ENCODE measurements at places on chromosomes 4 and X. TPM values are rescaled to one million over a fixed set of nuclear protein-coding genes. Genes with fewer than 3 reads are reported as not detected.

DNA sequence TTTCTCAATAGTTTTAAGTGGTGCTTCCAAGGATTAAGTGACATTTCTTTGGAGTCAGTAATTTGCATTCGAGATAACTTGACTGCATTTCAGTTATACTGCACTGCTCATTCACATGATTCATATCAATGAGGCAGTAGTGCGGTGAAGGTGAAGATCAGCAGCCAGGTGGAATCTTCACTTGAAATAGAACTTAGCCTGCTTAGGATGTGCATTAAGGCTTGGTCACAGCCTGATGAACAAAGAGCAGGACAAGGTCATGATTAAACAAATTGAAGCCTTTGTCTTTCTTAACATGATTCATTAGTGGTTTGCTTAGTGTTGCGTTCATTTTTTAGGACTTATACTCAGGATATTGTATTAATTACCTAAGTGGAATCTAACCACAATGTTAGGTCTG lies 212.1 kb upstream of the GALNTL6 start:
- no peak overlapping the region for H3K4me3 ChIP-seq
- no peaks in the 10 kb centered on the region for H3K4me1 ChIP-seq
- no peaks in the 10 kb centered on the region for H3K27me3 ChIP-seq
- H3K36me3 ChIP-seq, result no peaks in the 10 kb centered on the region
- no peak overlapping the region for H3K27ac ChIP-seq

- H3K27ac ChIP-seq, result peak overlapping the region; percentile 12
- peaks cover 7% of the 10 kb centered on the region for H3K36me3 ChIP-seq
- H3K4me3 ChIP-seq, result no peak overlapping the region
Measured at GRCh38 chr4:2624782-2625530, 88.5 kb downstream of the FAM193A start.

- DNase-seq, result no peak
- H3K36me3 ChIP-seq, result no peaks in the 10 kb centered on the region
- H3K27ac ChIP-seq, result no peak overlapping the region
- H3K4me1 ChIP-seq, result no peaks in the 10 kb centered on the region
Measured at GRCh38 chr4:112975567-112976355, 73.7 kb upstream of the ANK2 start.

DNA sequence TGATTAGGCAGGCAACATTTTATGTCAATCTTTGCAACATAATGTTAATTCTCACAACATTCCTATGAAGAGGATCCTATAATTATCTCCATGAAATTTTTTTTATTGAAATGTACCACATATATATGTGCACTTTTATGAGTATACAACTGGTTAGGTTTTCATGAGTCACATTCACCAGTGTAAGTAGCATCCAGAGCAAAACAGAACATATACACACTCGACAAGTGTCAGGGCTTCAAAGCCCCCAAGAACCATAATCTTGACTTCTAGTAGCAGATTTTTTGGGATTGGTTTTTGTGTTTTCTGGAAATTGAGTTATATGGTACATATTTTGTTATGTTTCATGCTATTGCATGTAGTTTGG lies 62.4 kb downstream of the ARHGAP10 start:
- H3K36me3 ChIP-seq, result no peaks in the 10 kb centered on the region
- peaks cover 44% of the 10 kb centered on the region for H3K4me1 ChIP-seq
- H3K27me3 ChIP-seq, result no peaks in the 10 kb centered on the region
- H3K27ac ChIP-seq, result peak overlapping the region; percentile 72
- DNase-seq, result no peak

GRCh38 chrX:136766785-136767103 lies 14.0 kb downstream of the ARHGEF6 start:
- peak overlapping the region; percentile 48 for H3K27ac ChIP-seq
- H3K36me3 ChIP-seq, result peaks cover 21% of the 10 kb centered on the region
- H3K4me3 ChIP-seq, result peak overlapping the region; percentile 75
- H3K27me3 ChIP-seq, result no peaks in the 10 kb centered on the region
- DNase-seq, result no peak

DNA sequence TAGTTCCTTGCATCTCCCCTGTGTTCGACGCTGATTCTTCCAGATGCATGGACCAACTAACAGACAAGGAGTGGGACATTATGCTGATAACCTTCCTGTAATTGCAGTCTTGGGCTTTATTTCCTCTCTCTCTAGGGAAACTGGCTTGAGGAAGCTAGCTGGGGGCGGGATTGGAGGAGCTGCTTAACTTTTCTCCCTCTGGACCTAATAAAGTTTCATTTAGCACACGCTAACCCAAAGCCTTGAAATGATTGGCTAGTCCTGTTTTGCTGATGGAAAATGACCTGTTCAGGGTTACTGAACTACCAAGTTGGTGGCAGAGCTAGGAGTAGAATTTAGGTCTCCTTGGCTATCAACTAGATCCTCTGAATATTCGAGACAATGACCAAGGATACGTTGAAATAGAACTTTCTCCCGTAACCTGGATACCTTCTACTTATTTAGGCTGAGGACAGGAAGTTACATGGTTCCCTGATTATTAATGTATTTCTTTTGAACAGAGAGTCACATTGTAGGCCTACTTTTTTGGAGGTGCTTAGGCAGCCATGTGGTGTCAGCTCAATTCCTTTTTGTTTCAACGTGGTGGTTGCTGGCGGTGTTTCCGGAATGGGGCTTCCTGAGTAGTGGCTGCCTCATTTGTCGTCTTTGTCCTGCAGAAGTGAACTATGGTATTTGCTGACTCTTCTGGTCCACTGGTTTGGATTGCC lies 2.0 kb downstream of the PGK1 start:
- H3K4me3 ChIP-seq, result peak overlapping the region; percentile 96
- H3K27me3 ChIP-seq, result no peaks in the 10 kb centered on the region
- peaks cover 32% of the 10 kb centered on the region for H3K4me1 ChIP-seq
- peaks cover 57% of the 10 kb centered on the region for H3K36me3 ChIP-seq

GRCh38 chrX:72078411-72078810 lies 53.3 kb downstream of the RTL5 start:
- peaks cover 7% of the 10 kb centered on the region for H3K4me1 ChIP-seq
- H3K27ac ChIP-seq, result no peak overlapping the region
- no peak overlapping the region for H3K4me3 ChIP-seq
- H3K27me3 ChIP-seq, result no peaks in the 10 kb centered on the region
- H3K36me3 ChIP-seq, result no peaks in the 10 kb centered on the region

GRCh38 chrX:68889249-68889648 lies 60.4 kb downstream of the EFNB1 start:
- no peak for DNase-seq
- no peak overlapping the region for H3K27ac ChIP-seq
- no peaks in the 10 kb centered on the region for H3K36me3 ChIP-seq
- H3K27me3 ChIP-seq, result no peaks in the 10 kb centered on the region
- H3K4me3 ChIP-seq, result no peak overlapping the region

DNA sequence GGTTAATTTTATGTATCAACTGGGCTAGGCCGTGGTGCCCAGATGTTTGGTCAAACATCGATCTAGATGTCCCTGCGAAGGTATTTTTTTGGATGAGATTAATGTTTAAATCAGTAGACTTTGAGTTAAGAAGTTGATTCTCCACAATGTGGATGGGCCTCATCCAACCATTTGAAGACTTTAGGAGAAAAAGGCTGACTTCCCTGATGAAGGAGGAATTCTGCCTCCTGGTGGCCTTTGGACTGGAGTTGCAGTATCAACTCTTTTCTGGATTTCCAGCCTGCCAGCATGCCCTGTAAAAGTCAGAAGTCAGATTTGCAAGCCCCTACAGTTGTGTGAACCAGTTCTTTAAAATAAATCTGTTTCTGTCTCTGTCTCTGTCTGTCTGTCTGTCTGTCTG lies 91.4 kb downstream of the STK32B start:
- no peak overlapping the region for H3K4me3 ChIP-seq
- no peak for DNase-seq
- no peaks in the 10 kb centered on the region for H3K4me1 ChIP-seq
- no peaks in the 10 kb centered on the region for H3K36me3 ChIP-seq

DNA sequence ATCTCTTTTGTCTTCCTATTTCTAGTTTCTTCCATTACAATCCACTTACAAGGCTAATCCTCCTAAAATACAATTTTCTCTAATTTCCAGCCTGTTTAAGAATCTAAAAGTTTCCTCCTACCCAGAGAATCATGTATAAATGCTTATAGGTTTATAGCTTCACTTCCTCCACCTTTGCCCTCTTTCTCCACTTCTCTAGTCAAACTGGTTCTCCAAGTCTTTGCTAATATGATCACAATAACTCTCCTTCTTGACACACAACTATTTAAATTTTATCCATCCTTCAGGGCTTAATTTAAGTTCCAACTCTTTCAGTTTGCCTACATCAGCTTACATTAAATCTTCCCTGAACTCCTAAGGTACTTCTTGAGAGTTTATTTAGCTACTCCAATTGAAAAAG lies 69.2 kb downstream of the RPS6KA6 start:
- no peaks in the 10 kb centered on the region for H3K4me1 ChIP-seq
- DNase-seq, result no peak
- H3K36me3 ChIP-seq, result no peaks in the 10 kb centered on the region
- H3K27ac ChIP-seq, result no peak overlapping the region

GRCh38 chr4:172096786-172097185 lies 283.6 kb downstream of the GALNTL6 start:
- H3K36me3 ChIP-seq, result no peaks in the 10 kb centered on the region
- H3K4me1 ChIP-seq, result no peaks in the 10 kb centered on the region
- H3K27me3 ChIP-seq, result no peaks in the 10 kb centered on the region
- H3K27ac ChIP-seq, result no peak overlapping the region

GRCh38 chr4:8603931-8604330 lies 11.4 kb downstream of the CPZ start:
- DNase-seq, result no peak
- H3K27ac ChIP-seq, result no peak overlapping the region
- no peaks in the 10 kb centered on the region for H3K27me3 ChIP-seq
- H3K4me3 ChIP-seq, result no peak overlapping the region

- no peak overlapping the region for H3K27ac ChIP-seq
- no peaks in the 10 kb centered on the region for H3K27me3 ChIP-seq
- no peaks in the 10 kb centered on the region for H3K4me1 ChIP-seq
Measured at GRCh38 chrX:7215842-7216241, 67.9 kb upstream of the PUDP start.

- H3K27ac ChIP-seq, result no peak overlapping the region
- DNase-seq, result peak; percentile 52
- H3K4me1 ChIP-seq, result peaks cover 4% of the 10 kb centered on the region
Measured at GRCh38 chr4:4995103-4995907, 24.0 kb downstream of the CYTL1 start.

GRCh38 chr4:165355900-165356300 lies 22.9 kb upstream of the CPE start:
- H3K27me3 ChIP-seq, result peaks cover 10% of the 10 kb centered on the region
- H3K4me1 ChIP-seq, result peaks cover 1% of the 10 kb centered on the region
- no peak overlapping the region for H3K4me3 ChIP-seq
- H3K36me3 ChIP-seq, result no peaks in the 10 kb centered on the region
- DNase-seq, result peak; percentile 14

GRCh38 chr4:100317032-100317864 lies 127.0 kb upstream of the DDIT4L start:
- no peaks in the 10 kb centered on the region for H3K36me3 ChIP-seq
- no peaks in the 10 kb centered on the region for H3K4me1 ChIP-seq
- H3K4me3 ChIP-seq, result no peak overlapping the region
- DNase-seq, result no peak

DNA sequence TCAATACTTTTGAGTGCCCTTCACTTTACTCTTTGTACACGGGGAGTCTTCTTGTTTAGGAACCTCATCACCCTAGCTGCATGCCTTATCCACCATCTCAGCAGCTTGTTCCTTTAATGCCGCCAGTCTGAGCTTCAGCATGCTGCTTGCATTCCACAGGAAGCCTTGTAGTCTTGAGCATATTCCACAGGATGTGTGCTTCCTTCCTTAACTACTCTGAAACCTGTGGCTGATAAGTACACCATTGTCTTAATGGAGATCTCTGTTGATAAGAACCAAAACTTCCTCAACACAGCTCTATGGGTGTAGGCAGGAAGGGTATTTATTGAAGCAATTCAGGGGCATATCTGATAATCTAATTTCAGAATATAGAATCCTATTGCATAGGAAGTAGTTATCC lies 24.4 kb upstream of the CCNI start:
- peaks cover 17% of the 10 kb centered on the region for H3K4me1 ChIP-seq
- no peak overlapping the region for H3K27ac ChIP-seq
- no peak for DNase-seq
- no peaks in the 10 kb centered on the region for H3K27me3 ChIP-seq

- no peak overlapping the region for H3K27ac ChIP-seq
- H3K27me3 ChIP-seq, result peaks cover 15% of the 10 kb centered on the region
- no peaks in the 10 kb centered on the region for H3K4me1 ChIP-seq
- no peaks in the 10 kb centered on the region for H3K36me3 ChIP-seq
- H3K4me3 ChIP-seq, result no peak overlapping the region
- no peak for DNase-seq
Measured at GRCh38 chrX:131045726-131046125, 12.4 kb upstream of the ARHGAP36 start.

DNA sequence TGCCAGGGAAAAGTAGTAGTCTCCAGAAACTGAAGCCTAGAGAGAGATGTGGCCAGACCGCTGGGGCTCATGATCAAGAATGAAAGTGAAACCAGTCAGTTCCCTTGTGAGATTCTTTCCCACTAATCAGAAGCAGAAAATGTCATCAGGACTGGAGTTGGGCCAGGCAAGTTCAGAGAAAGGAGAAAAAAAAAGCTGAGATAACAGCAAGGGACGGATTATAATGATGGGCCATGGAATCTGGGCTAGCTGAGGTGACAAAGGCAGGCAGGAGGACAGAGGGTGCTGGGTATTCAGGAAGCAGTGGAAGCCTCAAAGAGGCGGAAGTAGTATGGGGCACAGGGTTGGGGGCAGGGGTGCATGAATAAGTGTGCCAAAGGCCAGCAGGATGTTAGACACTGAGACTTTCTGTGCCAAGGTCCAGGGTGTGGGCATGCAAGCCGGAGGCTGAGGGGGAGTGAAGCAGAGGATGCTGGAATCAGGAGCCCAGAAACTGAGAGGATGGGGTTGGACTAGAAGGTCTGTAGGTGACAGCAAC lies 2.5 kb downstream of the CXorf38 start:
- DNase-seq, result peak; percentile 35
- peaks cover 28% of the 10 kb centered on the region for H3K4me1 ChIP-seq
- H3K36me3 ChIP-seq, result peaks cover 28% of the 10 kb centered on the region
- peak overlapping the region; percentile 88 for H3K4me3 ChIP-seq

- peaks cover 20% of the 10 kb centered on the region for H3K27me3 ChIP-seq
- no peak overlapping the region for H3K27ac ChIP-seq
- H3K4me1 ChIP-seq, result no peaks in the 10 kb centered on the region
- H3K36me3 ChIP-seq, result no peaks in the 10 kb centered on the region
Measured at GRCh38 chr4:174172274-174172673, 111.2 kb downstream of the FBXO8 start.

GRCh38 chr4:6561706-6562371 lies 13.2 kb upstream of the MAN2B2 start:
- H3K36me3 ChIP-seq, result no peaks in the 10 kb centered on the region
- DNase-seq, result no peak
- H3K27me3 ChIP-seq, result peaks cover 65% of the 10 kb centered on the region
- H3K27ac ChIP-seq, result no peak overlapping the region

- H3K27ac ChIP-seq, result no peak overlapping the region
- peaks cover 31% of the 10 kb centered on the region for H3K4me1 ChIP-seq
- H3K36me3 ChIP-seq, result no peaks in the 10 kb centered on the region
Measured at GRCh38 chr4:125313989-125314667, 627 bp upstream of the FAT4 start.

F9 gene
- total RNA-seq, result not detected

DCAF4L1 gene
- 0.26 TPM for total RNA-seq

RAB33A gene
- 22.6 TPM for total RNA-seq

ZNF275 gene
- total RNA-seq, result 13.9 TPM

PGAM4 gene
- 0.92 TPM for total RNA-seq

SPANXC gene
- total RNA-seq, result not detected

NDUFC1 gene
- total RNA-seq, result 65.3 TPM

IL2RG gene
- 241 TPM for total RNA-seq

MAB21L2 gene
- total RNA-seq, result not detected

APBB2 gene
- 5.5 TPM for total RNA-seq

N4BP2 gene
- total RNA-seq, result 21.9 TPM

LPAR4 gene
- not detected for total RNA-seq

CFAP299 gene
- total RNA-seq, result not detected

FGFR3 gene
- not detected for total RNA-seq

NAP1L2 gene
- total RNA-seq, result 2.9 TPM

Data from activated naive CD8-positive, alpha-beta T cell treated with anti-CD3 and anti-CD28 coated beads for 36 hours (primary cell).